ENCODE measurements at places on chromosomes 2 and 18. TPM values are rescaled to one million over a fixed set of nuclear protein-coding genes. Genes with fewer than 3 reads are reported as not detected.

GRCh38 chr2:26462511-26463243 lies 15.2 kb downstream of the OTOF start:
- DNase-seq = no peak

DNA sequence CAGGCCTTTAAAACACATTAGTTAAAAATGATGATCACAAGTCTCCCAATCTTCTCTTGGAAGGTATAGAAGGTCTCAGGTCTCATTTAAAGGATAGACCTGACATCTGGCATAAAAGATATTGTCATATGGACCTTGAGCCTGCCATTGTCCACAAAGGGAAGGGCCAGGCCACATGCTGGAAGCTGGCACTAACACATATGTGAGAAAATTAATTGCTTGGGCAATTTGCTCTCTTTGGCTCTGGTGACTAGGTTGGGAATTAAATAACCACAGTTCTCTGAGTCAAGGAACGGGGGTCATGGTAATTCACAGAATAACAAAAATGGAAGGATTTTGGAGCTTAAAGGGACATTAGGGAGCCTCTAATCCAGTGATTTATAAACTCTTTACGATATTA lies 727.3 kb downstream of the BCL11A start:
- DNase-seq = no peak

DNA sequence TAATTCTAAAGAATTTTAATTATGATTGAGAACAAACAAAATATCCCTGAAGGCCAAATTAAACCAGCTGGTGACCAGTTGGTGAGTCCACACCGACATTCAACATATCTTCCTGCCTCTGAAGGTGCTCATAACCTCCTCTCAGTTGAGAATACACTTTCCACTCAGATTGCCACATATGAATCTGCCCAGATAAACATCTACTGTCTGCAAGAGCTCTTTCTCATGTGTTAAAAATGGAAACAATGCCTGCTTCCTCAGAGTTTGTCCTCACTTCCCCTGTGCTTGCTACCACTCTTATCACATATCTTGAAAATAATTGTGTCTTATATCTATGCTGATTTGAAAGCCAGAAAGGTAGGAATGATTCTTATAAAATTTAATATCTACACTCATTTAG lies 177.7 kb upstream of the GULP1 start:
- no peak for DNase-seq

GRCh38 chr2:119548516-119549120 lies 4.4 kb downstream of the CFAP221 start:
- DNase-seq = no peak

- no peak for DNase-seq
Measured at GRCh38 chr18:29251681-29252080, 1074.8 kb upstream of the CDH2 start.

- DNase-seq = no peak
Measured at GRCh38 chr18:21763846-21764646, 23.5 kb downstream of the MIB1 start.

- no peak for DNase-seq
Measured at GRCh38 chr18:75531851-75532459, 104.5 kb upstream of the SMIM21 start.

DNA sequence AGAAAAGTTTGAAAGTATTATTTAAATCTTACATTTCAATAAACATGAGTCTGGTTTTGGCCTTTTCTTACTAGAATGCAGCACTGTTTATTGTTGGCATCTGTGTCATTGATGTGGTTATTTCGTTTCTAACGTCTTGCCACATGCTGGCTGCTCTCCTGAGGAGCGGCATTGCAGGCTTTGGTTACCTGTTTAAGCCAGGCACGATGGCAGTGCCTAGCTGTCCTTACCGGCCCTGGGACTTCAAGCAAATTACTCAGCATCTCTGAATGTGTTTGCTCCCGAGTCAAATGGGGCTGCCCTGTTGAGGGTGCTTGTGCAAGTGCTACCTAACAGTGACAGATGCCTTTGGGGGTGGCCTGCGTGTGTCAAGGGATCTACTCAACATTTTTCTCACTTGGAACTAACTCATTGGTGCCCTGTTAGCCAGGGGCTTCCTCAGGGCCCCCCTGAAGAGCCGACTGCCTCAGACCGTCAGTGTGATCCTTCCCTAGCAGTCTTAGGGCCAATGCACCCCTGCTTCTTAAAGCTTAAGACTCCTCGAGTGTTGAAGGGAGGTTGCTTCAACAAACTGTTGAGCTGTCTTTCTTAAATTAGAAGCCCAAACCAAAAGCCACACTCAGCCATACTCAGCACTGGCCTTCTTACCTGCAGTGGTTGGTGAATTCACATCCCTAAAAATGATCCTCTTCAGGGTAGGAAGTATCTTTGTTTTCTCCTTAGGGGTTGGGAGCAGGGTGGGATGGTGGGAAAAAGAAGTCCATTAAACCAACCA lies 151.5 kb downstream of the NCK2 start:
- DNase-seq = no peak

DNA sequence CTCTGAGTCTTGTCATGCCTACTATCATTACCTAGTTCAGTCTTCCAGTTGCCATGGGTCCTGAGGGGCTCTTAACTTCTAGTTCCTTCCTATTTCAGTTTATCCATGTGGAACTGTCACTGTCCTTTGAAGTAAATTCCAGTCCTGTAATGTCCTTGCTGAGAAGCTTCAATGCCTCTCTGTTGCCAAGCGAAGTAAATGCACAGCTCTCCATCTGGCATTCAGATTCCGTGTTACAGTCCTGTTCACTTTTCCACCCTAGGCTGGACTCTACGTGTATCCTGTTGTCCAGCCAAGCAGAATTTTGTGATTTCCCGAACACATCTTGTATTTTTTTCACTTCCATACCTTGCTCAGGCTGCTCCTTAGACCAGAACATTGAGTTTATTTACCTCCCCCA lies 245.3 kb downstream of the BABAM2 start:
- no peak for DNase-seq

DNA sequence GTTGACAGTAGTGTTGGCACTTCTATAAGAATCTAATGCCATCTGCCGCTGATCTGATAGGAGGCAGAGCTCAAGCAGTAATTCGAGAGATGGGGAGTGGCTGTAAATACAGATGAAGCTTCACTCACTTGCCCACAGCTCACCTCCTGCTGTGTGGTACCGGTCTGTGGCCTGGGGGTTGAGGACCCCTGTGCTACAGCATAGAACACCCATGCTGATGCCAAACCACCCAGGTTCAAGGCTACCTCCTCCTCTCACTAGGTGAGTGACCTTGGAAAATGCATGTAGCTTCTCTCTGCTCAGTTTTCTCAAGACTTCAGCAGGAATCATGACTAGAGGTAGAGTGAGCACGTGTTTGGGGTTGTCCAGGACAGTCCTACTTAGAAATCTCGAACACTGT lies 263.4 kb downstream of the SH3BP4 start:
- no peak for DNase-seq

- no peak for DNase-seq
Measured at GRCh38 chr18:45657357-45658335, 42.4 kb downstream of the SLC14A2 start.

GRCh38 chr2:7450833-7451190 lies 533.6 kb downstream of the RNF144A start:
- DNase-seq = no peak

DNA sequence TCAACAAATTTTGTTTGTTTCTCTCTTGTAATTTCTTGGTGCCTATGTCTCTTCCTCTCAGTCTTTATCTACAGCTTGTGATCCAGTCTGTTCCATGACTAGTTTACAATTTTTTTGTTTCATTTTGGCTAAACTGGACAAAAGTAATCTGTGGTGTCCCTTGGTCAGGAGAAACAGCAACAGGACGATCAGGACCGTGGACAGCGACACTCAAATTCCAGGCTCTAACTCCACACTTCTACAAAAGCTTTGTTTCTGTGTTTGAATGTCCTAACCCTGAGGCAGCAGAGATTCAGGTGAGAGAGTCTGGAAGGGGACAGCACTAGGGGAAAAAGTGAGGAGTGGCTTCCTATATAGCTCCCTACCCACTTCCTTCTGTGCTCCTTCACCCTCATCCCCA lies 593.3 kb upstream of the FANCL start:
- DNase-seq = no peak

GRCh38 chr2:60260639-60261296 lies 292.7 kb downstream of the BCL11A start:
- no peak for DNase-seq

GRCh38 chr2:46381263-46381849 lies 84.1 kb downstream of the EPAS1 start:
- DNase-seq = no peak

DNA sequence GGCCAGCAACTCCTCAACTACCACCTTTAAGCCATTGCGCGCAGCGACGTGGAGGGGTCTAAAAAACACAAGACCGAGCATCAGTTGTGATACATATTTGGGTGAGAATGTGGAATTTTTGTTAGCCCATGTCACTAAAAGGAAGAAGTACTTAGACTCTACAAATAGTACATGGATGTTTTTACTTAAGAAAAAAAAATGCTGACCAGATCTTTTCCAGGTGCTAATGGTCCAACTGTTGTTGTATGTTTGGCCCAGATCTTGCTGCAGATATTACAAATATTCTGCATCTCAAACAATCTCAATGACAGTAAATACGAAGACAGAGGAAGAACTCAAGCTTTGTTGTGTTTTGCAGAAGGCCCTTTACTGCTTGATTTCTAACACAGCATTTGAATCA lies 67.1 kb upstream of the PGAP1 start:
- no peak for DNase-seq

DNA sequence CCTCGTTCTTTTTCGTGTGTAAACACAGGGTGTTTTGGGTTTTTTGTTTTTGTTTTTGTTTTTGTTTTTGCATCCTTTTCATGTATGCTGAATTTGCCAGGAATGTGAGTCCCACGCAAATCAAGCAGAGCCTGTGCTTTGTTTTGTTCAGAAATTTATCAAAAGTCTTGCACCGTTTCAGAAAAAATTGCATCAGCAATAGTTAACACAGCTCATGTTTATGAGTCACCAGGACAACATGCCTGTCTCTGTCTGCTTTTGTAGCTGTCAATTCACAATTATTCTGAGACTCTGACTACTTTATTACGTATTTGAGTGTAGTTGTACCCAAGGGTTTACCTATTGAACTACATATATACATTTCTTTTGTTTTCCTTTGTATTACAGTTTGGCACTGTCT lies 38.3 kb downstream of the MRPL44 start:
- DNase-seq = no peak

DNA sequence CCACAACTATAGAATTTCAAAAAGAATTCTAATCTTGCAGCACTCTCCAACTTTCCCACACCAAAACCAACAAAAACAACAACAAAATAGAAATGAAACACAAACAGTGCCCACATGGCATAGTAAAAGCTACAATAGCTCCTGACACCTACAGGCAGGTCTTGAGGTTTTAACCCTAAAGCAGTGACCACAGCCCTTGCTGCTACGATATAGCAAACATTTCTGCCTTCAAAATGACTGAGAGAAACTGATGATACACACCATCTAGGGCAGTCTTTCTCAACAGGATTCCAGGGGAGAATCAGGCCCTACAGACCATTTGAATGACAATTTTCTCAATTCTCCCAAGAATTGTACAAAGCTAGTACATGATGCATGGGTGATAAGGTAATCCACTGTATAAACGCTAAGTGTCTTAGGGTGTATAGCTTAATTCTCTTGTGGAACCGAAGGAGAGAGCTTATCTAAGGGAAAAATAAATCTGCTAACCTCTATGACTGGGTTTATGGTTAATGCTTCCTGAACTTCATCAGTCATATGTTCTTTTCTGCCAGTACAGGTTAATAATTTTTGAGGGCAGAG lies 46.5 kb downstream of the TRAK2 start:
- no peak for DNase-seq

DNA sequence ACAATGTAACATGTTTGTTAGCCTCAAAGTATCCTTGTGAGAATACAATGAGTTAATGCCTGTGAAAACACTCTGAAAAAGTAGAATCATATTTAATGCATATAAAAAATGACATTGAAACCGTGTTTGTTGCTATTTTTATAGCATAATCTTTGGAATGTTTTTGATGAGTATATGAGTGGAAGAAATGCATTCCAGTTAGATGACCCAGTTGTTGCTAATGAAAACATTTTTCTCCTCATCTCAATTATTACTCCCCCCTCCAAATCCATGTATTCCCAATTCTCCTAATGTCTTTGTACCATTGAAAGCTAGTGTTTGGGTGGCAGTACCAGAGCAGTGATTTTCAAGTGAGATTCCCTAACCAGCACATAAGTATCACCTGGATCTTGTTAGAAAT lies 67.1 kb upstream of the DSEL start:
- DNase-seq = no peak

DNA sequence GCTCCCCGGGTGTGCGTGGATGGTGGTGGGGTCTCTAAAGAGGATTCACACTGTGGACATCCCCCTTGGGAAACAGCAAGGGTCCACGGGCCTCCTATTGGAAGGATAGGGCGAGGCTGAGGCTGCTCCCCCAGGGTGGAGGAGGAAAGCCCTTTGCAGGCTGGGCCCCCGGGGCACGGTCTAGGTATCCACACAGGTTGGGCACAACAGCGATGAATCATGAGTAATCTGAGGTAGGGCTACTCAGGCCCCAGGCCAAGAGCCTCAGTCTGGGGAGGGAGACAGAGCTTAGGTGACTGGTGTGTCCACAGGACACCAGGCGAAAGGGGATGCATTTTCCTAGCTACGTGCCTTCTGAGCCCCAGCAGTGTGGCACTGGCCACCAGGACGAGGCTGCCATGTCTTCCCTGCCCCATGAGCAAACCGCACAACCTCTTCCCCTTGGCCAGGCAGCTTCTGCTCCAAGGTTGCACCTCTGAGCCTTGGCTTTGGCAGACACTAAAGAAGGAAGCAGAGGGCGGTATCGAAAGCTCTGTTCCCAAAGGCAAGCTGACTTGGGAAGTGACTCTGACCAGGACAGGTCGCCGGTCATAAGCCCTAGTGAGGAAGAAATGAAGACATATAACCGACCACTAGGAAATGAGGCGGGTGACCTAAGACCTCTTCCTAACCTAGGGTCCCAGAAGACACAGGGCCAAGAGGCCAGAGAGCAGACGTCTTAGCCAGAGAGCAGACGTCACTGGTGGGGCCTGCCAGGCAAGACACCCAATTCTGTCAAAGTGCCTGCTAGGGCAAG lies 14.6 kb upstream of the SEMA4C start:
- DNase-seq = no peak

DNA sequence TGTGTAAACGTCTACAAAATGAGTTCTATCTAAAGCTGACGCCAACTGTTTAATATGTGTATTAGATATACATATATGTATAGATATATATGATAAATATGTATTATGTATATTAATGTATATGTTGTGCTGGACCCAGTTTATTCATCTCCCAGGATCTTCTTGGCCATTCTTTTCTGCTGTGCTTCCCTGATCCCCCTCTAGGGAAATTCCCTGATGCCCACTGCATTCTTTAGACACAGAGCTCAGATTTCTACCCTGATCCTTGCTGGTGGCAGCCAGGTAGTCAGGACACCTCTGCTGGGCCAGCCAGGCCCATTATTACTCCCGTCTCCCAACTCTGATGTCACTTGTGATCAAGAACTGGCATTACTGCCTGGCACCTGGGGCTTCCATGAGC lies 292.0 kb downstream of the PTPRM start:
- no peak for DNase-seq

The TXNDC2 gene
- not detected for polyA plus RNA-seq

The KYNU gene
- polyA plus RNA-seq = 44.1 TPM

The WDR35 gene
- polyA plus RNA-seq = 0.04 TPM

The FBXO48 gene
- 0.38 TPM for polyA plus RNA-seq
